Thoracic aorta (tissue), 2 donors: ENCODE measurements at places on chromosomes 6 and 20. TPM values are rescaled to one million over a fixed set of nuclear protein-coding genes. Genes with fewer than 3 reads are reported as not detected.

GRCh38 chr6:90197854-90198496, 98.7 kb downstream of the BACH2 start:
- no peak for DNase-seq

DNA sequence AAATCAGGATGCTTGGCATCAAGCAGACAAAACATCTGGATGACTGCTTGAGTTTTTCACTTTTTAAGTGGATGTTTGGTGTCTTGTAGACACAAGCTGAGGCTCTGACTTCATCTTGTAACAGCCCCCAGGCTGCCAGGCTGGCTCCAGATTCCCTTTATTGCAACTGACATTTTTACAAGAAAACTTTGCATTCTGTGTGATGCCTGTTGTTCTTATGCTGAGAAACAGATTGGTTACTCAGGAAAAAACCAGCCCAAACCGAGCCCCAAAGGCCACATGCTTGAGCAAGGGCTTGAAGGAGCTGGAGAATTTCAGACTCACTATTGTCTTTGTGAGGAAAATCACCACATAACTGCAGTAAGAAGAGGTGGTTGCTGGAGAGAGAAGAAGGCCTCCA, 98.4 kb upstream of the PREP start:
- no peak for DNase-seq

DNA sequence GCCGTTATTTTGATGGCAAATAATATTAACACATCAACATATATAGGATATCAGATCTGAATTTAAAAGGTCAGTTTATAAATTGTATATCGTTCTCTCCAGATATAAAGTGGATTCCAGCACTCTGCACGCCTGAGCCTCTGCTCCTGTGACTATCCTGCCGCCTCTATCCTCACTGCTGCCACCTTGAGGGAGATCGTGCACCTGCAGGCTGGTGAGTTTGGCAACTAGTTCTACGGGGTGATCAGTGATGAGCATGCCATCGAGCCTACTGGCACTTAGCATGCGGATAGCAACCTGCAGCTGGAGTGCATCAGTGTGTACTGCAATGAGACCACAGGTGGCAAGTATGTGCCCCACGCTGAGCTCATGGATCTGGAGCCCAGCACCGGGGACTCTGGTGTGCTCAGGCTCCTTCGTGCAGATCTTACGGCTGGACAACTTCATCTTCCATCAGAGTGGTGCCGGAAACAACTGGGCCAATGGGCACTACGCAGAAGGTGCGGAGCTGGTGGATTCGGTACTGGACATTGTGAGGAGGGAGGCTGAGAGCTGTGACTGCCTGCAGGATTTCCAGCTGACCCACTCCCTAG, 84.9 kb downstream of the FBXO5 start:
- DNase-seq, result no peak

DNA sequence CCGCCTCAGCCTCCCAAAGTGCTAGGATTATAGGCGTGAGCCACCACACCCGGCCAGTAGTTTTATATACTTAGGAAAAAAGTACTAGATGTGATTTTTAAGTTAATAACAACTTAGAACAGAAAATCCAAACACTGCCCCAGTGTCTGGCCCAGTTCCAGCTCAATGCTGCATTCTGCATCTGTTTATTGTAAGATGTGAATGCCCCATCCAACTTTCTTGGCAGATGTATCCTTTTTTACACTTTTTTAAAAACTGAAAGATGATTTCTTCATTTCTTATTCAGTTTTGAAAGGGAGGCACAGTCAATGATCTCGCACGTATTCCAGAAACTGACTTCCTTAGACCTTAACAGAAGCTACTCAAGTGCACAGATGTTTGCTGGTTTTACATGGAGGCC, 85.6 kb upstream of the SRSF6 start:
- no peak for DNase-seq

GRCh38 chr6:56043076-56043475, 167.7 kb upstream of the BMP5 start:
- DNase-seq, result no peak

- DNase-seq, result no peak
Observed at GRCh38 chr6:148200293-148200692, 142.3 kb upstream of the SASH1 start.

DNA sequence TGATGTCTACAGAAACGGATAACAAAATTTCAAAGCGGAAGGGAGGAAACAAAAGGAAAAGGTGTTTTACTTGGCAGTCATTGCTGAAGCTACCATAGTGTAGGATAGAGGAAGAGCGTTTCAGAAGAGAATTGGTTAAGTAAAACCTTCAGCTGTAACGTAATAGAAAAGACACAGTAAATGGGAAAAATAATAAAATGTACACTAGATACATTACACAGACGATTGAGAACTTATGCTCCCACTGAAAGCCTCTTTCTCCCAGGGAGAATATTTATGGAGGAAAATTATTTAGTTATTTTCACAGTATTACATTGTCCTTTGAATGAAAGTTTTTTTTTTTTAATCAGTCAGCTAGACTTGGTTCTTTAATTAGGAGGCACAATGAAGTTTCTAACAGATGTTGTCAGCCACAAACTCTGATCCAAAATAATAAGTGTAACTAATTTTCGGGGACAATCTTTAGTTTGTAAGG, 90.7 kb upstream of the PRDM1 start:
- DNase-seq, result no peak

Gene LRRC73
- 0.63 TPM for total RNA-seq

Gene SLC26A8
- total RNA-seq, result not detected

DNA sequence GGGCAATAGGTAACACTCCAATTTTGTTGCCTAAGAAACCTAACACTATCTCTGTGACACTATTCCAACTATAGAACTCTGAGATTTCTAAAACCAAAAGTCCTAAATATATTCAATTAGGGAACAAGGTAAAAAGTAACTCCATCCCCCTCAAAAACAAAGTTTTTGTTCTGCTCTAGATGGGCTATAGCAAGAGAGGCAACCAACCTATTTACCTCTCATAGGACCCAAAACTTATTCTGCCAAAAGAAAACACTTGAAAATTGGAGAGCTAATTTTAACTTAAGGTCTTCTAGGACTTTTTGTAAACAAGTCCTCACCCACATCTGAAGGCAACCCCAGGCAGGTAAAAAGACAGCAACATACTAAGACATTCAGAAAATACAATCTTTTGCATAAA, 7.7 kb downstream of the RBM39 start:
- no peak for DNase-seq

Gene TBX18
- total RNA-seq, result 53.5 TPM

Gene SYNDIG1
- 5.4 TPM for total RNA-seq

Gene KCNK16
- not detected for total RNA-seq

DNA sequence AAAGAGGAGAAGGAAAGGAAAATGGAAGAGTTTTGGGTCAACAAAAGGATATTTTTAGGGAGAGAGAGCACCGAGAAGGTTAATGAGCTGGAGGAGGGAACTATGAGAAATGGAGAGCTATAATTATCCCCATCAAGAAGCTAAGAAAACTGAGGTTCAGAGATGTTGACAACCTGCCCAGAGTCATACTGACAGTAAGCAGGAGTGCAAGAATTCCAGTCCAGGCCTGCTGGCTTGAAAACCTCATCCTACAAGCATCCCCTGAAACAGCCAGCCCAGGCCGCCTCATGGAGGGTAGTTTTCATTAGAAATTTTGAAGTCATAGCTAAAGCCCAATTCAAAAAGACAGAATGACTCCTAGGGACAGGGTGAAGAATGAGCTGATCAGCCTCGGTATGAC, 172.1 kb upstream of the LRFN2 start:
- DNase-seq, result no peak

DNA sequence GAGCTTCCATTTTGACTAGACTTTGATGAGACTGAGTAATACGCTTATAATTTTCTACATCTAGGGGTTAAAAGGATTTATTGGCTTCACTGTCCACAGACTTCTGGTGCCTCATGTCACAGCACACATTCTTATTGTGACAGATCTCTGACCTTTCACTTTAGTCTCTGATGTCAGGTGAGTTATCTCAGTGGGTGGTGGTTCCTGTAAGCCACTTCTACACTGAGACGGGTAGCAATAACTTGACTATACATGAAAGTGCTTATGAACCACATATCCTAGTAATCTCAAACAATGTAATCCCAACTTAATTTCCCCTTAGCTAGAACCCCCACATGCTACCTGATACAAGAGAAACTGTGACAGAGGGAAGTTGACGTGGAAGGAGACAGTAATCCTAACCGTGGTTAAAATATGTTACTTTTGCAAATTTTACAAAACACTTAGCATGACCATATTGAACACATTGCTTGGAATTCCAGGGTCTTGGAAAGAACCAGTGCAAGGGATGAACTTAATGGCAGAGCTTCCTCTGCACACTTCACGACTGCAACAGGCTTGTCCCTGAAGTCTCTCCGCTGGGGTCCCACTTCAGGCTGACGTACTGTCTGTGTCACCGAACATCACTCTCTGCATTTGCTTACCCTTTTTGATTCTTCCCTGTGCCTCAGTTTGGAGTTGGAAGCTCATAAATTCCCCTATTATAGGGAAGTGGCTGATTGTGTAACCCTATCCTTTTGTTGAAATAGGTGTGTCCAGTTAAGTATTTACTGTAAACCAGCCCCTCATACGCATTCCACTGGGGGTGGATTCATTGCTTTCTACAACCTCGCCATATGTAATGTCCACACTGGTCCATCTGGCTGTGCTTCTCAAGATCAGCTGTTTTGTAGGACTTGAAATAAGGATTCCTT, 6.4 kb upstream of the TRIM40 start:
- no peak for DNase-seq

DNA sequence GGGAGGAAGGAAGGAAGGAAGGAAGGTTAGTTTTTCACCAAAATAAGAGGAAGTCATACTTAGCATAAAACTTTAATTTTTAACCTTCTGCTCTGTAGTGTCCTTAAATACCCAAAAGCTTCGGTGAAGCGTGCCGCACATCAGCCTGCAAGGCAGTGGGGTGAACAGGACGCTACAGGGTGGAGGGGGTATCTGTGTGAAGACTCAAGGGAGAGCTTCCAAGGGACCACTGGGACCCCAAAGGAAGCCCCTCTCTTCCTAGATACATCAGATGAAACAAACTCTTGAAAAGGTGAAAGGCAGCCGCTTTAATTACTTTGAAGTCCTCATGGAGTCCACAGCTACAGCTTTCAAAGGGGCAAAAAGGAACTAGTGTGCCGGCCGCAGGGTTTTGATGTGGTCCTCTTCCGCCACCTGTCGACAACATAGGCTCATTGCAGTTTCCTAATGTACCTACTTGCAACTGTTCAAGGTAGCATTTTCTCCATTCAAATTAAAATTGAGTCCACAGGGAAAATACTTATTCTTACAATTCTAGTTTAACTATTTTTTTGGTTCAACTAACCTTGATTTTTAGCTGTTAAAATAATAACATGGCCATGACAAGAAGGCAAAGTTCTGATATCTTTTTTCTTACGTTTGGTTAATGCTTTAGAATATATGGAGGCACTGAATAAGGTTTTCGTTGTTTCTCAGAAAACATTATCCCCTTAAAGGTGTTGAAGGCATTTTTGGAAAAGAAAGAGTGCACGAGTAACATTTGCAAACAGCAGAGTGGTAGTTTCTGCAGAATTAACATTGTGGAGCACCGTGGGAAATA, 135.0 kb upstream of the RIPOR2 start:
- DNase-seq, result peak; percentile 36

- no peak for DNase-seq
Observed at GRCh38 chr20:50191065-50191543, 474 bp downstream of the CEBPB start.

- DNase-seq, result no peak
Observed at GRCh38 chr6:148509119-148509799, 166.6 kb downstream of the SASH1 start.

Gene ZNF292
- total RNA-seq, result 46.8 TPM
